Stimulated activated CD8-positive, alpha-beta memory T cell treated with anti-CD3 and anti-CD28 coated beads, Interleukin-4, amount 100 ng/mL, for 1 hour (primary cell): ENCODE measurements at places on chromosomes 16 and 17.

DNA sequence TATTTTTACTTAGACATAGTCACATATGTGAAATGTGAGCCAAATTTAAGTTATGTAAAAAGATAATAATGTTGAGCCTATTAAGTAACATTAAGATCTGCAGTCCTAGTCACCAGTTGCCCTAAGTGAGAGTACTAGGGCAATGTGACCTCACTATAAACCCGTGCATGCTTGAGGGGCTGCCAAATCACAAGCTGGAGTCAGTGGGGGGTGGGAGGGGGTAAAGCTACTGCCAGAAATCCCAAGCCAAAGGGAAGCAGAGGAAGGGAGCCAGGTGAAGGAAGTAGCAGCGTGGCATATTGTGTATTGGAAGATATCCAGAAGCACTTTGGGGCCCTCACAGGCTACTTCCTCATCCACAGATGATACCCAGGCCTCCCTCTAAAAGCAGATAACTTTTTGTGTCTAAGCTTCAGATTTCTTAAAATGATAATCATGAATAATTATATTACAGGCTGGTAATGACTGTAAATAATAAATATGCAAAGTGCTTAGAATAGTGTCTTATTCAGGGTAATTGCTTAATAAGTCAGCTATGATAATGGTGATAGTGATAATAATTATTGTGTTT is 134.1 kb downstream of the CA10 start:
- DNase-seq = no peak

- no peak for DNase-seq
Observed at GRCh38 chr16:14378689-14379467, 251.2 kb downstream of the PARN start.

GRCh38 chr17:75266316-75267152 is 4.5 kb downstream of the MIF4GD start:
- DNase-seq = no peak

- no peak for DNase-seq
Observed at GRCh38 chr16:54282202-54282927, 4.2 kb downstream of the IRX3 start.

DNA sequence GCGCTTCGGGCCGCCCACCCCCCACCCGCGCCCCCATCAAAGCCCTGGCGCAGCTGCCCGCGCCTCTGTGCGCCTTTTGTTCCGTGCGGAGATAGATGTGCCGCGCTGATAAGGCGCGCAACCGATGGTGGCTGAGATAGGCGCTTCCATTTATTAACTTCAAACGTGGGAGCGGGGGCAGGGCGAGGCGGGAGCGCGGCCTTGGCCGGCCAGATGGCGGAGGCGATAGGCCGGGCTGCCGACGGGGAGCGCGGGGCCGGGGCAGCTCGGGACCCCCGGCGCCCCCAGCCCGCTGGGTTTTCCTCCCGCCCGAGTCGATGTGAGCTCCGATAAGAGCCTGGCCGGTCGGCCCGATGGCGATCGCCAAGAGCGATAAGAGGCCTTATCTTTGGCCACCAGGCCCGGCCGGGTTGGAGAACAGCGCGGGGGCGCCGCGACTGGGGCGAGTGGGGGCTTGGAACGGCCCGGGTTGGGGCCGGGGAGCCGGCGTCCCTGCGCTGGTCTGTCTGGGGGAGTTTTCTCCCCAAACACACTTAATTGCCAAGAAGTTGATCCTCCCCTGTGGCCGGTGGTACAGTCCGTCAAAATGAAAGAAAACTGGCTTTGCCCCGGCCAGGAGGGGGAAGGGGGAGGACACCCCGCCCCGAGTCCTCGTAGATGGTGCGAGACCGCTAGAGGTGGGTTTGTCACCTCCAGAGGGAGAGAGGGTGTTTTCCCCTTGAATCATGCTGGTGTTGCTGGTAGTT is 2.7 kb downstream of the ZFPM1 start:
- DNase-seq = no peak

GRCh38 chr16:30893417-30893743 is 497 bp downstream of the BCL7C start:
- no peak for DNase-seq

DNA sequence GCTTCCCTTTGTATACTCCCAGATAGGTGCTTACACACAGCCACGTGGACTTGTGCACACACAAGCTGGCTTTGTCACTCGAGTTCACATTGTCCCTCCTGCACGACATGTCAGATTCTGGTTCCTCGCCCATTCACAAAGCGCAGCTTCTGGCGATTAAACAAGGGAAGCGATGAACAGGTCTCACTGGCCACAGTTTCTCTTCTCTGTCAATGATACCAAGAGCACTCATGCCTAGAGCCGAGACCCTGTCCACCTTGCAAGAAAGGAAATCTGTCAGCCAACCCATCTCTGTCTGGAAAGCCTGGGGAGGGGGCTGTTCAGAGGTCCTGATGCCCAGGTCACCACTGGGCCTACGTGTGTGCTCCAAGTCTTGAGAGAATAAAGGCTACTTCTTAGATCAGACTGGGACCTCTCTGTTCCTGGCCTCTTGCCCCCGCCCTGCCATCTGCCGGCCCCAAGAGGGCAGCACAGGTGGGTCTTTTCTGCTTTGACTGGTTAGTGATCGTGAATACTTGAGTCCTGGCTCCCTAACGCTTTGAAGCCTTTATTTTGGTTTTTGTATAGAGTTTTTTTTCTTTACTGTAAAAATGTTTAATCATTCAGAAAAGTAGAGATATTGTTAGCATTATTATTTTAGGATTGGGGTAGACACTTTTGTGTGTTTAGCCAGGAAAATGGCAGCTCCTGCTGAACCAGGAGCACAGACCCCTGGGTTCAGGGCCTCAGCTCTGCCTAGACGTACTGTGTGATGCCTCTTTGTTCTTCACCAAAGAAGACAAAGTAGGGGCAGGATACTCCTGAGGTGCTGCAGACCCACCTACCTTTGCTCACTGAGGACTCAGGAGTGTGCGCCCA is 104.7 kb downstream of the MRM1 start:
- DNase-seq = no peak

DNA sequence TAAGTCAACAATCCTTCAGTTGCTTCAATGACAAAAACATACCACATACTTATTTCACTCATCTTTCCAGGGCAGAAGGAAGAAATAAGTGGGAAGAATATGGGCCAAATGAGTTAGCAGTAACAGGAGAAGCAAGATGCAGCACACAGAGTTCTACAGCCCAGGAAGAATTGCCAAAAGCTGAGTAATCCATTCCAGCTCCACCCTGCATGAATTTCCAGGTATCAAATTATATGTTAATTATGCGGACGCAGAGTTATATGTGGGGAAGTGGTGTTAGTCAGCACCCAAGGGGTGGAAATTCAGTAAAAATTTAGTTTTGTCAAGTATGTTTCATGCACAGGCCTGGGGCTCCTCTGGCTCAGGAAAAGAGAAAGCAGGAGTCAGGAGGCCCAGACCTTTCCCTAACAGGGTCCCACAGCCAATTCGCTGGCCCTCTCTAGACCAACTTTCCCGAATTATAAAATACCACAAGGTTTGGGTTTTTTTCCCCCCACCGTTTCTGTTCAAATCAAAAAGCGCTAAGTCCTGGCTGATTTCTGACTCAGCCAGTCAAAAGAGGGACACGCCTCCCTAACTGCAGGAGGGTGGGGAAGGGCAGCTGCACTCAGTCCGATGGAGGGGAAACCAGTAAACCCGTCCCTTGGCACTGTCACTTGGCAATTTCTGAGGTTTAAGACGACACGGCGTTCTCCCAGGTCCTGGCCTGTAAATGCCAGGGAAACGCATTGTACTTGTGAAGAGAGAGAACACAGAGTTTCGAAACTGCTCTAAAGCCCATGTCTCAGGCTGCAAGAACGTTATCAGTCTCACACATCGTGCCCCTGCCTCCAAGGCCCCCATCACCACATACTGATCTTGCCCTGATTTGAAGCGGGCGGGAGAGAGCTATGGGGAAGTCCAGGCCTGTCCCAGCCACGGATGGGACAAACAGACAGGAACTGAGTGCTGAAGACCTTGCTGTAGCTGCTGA is 58.1 kb downstream of the ZFHX3 start:
- DNase-seq = no peak

DNA sequence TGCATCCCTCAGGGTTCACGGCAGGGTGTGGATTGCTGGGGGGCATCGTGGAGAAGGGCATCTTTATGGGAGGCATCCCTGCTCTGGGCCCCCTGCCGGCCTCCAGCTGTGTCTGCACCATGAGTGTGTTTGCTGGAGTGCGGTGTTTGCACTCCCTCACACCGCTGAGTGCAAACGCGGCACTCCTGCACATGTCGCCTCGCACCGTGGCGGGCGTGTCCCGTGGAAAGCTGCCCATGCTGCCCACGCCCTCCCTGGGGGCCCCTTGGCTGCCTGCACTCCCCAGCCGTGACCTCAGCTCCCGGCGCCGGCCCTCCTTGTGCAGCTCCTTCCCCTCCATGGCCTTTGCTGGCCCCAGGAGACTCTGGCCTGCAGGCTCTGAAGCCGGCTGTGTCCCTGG is 74.6 kb upstream of the ZNF750 start:
- DNase-seq = no peak

- DNase-seq = no peak
Observed at GRCh38 chr17:37576281-37576680, 32.9 kb downstream of the SYNRG start.

DNA sequence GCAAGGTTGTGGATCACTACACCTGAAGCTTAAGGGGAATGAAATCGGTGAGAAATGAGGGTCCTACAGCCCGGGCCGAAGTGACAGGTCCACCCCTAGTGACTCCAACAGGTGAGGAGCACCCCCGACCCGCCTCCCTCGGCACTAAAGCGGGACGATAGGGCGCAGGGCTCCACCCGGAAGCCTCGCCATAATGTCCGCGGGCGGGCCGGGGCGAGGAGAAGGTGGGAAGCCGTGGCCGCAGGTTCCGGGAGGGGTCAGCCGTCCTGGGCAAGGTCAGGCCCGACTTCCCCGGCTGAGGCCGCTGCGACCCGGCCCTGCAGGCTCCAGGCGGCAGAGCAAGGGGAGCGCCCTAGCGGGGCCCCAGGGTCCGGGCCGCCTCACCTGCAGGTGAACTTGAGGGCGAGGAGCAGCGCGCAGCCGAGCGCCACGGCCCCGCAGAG is 543 bp downstream of the TXNDC11 start:
- peak; percentile 4 for DNase-seq

GRCh38 chr17:46167826-46168569 is 25.2 kb downstream of the KANSL1 start:
- DNase-seq = no peak

DNA sequence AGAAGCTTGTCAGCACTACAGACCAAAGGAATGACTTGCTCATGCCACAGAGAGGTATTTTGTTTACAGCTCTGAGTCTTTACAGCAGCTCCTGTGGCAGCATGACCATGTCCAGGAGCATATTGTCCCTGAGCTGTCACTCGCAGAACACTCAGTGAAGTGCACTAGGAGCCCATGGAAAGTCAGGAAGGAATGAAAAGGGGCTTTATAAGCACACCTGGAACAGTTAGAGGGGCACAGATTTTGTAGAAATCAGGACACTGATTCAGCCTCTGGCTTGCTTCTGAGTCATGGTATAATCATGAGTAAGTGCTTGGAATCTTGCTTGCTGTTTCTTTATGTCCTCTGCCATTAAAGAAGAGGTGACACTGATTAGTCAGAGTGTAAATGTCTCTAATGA is 41.0 kb downstream of the TADA2A start:
- no peak for DNase-seq

- DNase-seq = no peak
Observed at GRCh38 chr17:10051112-10051511, 146.0 kb upstream of the RCVRN start.

- no peak for DNase-seq
Observed at GRCh38 chr17:78425429-78425828, 47.0 kb downstream of the PGS1 start.

GRCh38 chr17:48558057-48558830 is 13.3 kb upstream of the HOXB2 start:
- DNase-seq = no peak

DNA sequence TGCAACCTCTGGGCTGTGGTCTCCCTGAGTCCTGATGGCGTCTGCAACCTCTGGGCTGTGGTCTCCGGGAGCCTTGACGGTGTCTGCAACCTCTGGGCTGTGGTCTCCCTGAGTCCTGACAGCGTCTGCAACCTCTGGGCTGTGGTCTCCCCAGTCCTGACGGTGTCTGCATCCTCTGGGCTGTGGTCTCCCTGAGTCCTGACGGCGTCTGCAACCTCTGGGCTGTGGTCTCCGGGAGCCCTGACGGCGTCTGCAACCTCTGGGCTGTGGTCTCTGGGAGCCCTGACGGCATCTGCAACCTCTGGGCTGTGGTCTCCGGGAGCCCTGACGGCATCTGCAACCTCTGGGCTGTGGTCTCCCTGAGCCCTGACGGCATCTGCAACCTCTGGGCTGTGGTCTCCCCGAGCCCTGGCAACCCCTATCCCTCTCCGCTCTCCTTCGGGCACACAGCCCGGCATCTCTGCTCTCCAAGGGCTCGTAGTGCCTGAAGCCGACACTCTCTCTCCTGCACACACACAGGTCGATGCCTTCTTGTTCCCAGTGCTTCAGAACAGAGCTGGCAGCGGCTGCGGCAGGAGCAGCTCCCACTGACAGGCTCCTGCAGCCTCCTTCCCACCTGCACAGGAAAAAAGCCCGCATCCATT is 45.6 kb downstream of the METRNL start:
- no peak for DNase-seq

GRCh38 chr16:84484579-84485254 is 19.7 kb downstream of the MEAK7 start:
- no peak for DNase-seq

DNA sequence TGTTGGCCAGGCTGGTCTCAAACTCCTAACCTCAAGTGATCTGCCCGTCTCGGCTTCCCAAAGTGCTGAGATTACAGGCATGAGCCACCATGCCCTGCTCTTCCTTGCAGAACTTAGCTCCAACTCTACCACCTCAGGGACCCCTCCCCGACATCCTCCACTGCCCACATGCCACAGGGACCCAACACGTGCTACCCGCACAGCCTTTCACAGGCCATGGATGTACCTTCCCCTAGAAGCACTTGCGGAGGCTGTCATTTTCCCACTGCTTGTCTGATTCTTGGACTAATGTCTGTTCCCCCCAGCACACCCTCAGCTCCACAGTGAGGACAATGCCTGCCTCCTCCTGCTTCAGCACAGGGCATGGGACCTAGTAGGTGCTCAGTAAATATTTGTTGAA is 147.4 kb downstream of the ZNF423 start:
- DNase-seq = no peak

GRCh38 chr16:56362706-56363105 is 62.6 kb downstream of the AMFR start:
- no peak for DNase-seq

DNA sequence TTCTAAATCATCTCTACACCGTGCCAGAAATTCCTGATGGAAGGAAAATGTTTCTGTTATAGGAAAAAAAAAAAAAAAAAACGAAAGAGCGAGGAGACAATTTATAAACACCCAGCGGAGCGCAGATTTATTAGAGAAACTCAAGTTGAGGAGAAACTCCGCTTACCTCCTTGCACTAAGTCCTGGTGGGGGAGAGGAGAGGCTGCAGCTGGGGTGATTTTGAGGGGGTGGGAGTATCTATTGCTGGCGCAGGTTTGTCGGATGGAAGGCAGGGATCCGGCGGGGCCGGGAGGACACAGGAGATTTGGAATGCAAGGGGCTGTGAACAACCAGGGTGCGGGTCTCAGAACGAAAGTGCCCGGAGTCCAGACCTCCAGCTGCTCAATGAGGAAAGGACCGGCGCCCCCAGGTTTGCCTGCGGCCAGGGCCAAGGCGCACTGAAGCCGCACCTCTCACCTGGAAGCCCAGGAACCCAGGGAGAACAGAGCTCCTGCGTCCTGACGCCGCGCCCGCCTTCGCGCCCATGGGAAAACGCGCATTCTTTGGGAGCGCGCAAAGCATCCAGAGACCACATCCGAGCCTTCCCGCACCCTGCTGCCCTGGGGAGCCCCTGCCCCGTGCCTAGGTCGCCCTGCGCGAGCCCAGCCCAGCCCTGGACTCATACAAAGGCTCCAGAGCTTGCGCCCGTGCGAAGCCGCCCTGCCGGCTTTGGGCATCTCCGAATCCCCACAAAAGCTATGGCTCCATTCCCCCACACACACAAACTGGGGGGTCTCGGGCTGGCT is 2.6 kb upstream of the HOXB8 start:
- DNase-seq = no peak
